ENCODE measurements at places on chromosomes 4 and X. TPM values are rescaled to one million over a fixed set of nuclear protein-coding genes. Genes with fewer than 3 reads are reported as not detected.

DNA sequence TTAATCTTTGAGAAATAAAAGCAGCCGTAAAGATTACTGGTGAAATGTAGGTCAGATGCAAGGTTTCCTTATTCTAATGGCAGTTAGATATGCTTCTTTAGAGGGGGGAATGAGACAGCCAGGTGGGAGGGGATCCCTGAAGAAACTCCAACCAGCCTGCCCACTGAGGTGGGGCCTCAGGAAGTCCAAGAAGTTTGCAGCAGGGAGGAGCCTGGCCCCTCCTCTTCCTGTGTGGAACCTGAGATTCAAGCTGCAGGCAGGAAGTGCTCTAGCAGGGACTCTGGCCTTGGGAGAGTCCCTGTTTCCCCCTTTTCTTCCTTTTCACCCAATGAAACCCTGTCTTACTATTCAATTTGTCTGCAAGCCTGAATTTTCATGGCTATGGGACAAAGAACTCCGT is 101.4 kb upstream of the SLITRK2 start:
- no peak for DNase-seq

- DNase-seq = no peak
Observed at GRCh38 chrX:18906286-18906685, 77.6 kb downstream of the PHKA2 start.

GRCh38 chr4:16077786-16078185 is 6.0 kb downstream of the PROM1 start:
- DNase-seq = no peak

DNA sequence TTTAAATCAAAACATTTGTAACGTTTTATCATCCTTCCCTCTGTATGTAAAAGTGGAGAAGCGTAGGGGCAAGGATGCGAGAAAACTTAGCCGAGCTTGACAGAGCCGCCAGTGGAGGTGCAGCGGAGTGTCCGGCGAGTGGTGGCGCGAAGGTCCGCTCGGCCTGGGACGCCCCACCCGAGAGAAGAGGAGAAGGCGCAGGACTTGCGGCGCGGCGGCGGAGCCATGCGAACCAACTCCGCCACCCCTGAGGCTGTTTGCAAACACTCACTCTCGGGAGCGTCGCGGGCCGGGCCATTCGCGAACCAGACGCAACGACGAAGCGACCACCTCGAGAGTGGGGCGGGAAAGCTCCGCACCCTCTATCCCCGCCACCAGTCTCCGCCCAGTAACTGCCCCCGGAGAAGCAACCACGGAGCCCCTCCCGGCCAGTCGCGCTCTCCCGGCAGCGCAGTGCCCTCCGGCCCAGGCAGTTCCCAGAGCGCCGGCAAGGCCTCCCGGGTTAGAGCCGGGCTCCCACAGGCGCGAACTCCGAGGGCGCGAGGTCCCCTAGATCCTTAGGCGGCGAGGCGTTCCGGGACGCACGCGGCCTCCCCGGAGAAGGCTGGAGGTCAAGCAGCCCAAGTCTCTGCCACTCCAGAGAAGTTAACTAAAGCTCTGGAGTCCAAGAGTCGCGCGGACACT is 2.3 kb upstream of the MAB21L2 start:
- DNase-seq = no peak

- DNase-seq = no peak
Observed at GRCh38 chr4:8015512-8015911, 75.9 kb upstream of the AFAP1 start.

DNA sequence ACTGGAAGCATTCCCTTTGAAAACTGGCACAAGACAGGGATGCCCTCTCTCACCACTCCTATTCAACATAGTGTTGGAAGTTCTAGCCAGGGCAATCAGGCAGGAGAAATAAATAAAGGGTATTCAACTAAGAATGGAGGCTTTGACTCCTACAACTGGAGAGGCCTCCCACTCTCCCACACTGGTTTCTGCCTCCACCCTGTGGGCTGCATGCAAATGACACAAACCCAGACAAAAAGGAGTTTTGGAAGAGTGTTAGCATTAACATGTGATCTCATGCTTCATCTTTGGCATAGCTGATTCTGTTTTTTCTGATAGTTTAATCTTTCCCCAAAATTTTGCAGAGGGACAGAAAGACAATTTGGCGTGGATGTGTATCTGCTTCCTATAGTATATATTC is 80.8 kb upstream of the IQCM start:
- no peak for DNase-seq

DNA sequence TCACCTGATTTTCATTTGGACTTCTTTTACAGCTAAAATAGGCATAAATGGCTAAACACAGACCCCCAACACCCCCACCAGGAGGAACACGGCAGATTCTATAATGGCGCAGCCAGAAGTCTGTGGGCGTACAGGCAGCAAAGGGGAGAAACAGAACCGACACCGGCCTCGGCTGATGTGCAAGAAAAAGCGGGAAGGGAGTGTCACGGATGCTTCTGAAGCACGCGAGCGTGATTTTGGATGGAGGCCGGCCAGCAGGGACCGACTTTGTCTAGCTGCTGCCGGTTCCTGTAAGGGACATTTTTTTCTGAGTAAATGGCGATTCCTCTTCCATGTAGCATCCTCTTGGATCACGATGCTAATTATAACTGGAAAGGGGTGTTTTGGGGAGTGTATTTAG is 24.9 kb upstream of the ETNPPL start:
- no peak for DNase-seq

DNA sequence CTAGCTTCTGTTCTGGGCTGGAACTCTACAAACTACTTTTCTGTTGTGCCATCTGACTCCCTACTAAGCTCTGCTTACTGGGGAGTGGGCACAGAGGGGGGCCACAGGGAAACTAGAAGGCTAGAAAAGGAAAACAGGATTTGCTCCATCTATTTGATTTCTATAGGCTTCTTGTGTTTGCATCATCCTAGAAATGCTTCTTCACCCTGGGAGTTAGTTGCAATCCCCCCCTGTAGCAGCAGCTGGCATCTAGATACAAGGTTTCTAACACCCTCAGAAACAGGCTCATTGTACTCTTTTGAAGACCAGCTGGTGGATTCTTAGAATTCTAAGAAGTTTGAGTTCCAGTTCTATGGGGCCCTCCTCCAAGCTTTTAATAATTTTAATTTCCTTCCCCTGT is 213.4 kb downstream of the TMA16 start:
- no peak for DNase-seq

DNA sequence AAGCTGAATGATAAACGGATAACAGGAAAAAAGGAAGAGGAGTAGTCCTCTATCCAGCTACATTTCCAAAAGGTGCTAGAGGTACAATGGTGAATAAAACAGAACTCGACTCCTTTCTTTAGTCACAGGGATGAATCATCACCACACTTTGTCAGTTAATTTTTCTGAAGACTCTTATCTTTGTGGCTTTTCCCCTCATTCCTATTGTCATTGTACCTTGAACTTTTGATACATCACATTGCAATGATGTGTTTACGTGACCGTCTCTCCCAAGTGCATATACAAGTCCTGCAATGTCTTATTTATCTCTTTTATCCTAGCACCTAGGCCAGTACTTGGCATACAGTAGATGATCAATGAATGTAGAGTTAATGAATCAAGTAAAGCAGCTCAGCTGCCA is 134.7 kb downstream of the LHFPL1 start:
- no peak for DNase-seq

- DNase-seq = no peak
Observed at GRCh38 chr4:113406723-113407016, 354.9 kb downstream of the CAMK2D start.

GRCh38 chr4:186726426-186727168 is 2.9 kb upstream of the FAT1 start:
- no peak for DNase-seq

DNA sequence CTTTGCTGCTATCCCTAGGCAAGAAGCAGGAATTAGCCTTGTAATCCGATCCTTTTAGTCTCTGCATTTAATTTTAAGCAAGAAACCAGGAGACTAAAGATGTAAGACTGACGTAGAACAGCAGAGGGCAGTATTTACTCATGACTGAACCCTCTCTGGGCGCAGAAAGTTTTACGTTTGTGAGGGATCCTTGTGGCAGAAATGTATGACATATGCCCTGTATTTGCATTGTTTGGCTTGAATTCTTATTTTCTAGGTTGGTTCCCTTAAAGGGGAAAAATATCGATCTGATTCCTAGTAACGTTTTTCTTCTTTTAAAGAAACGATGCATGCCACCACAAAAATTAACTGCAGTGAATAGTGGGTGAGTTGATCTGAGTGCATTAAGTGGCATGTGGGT is 1.3 kb upstream of the FAT4 start:
- DNase-seq = peak; percentile 19

DNA sequence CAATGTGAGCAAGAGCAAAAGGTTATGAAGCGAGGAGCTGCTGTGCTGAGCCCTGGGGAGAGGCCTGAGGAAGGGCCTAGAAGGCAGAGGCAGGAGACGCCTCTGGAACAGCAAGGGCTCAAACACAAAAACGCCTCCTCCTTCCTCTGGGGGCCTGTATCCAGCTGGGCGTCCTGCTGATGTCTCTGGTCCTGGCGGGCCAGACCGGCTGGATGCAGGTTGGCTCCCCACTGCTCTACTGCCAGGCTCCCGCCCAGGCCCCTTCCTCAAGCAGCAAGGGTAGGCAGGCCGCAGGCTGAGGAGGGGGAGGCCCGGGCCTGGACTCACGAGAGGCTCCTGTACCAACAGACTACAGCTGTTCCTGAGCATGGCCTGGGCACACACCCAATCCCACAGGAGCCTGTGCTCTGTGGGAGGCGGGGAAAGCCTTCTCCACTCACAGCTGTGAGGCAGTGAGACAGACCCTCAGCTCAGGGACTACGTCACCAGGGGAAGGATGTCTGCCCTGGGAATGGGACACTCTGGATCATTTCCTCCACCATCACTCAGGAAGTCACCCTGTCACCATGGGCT is 2.3 kb downstream of the HAUS7 start:
- DNase-seq = no peak

DNA sequence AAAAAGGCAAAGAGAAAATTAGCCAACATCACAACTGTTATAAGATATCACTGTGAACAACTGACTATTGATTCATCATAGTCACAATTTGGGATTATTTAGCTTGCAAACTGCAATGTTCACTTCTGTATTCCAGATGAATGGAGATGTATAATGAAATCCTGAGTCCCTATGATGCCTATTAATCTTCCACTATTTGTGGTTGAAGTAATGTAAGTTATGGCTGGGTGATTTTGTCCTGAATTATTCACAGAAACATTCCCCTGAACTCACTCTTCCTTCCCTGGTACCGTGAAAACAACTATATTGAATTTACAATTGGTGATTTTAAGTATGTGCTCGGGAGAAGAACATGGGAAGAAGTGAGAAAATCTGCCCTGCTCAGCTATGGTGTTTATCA is 50.8 kb upstream of the NPFFR2 start:
- no peak for DNase-seq

GRCh38 chrX:139299309-139299708 is 231.2 kb upstream of the F9 start:
- no peak for DNase-seq

DNA sequence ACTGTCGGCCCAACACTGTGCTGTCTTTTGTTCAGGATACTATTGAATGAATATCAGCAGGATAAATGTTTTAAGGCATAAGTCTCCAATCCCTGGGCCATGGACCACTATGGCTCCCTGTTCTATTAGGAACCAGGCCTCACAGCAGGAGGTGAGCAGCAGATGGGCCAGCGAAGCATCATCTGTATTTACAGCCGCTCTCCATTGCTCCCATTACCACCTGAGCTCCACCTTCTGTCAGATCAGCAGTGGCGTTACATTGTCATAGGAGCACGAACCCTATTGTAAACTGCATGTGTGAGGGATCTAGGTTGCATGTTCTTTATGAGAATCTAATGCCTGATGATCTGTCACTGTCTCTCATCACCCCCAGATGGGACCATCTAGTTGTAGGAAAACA is 3.7 kb upstream of the APLN start:
- no peak for DNase-seq

- DNase-seq = no peak
Observed at GRCh38 chr4:74278490-74278889, 29.8 kb upstream of the EPGN start.

DNA sequence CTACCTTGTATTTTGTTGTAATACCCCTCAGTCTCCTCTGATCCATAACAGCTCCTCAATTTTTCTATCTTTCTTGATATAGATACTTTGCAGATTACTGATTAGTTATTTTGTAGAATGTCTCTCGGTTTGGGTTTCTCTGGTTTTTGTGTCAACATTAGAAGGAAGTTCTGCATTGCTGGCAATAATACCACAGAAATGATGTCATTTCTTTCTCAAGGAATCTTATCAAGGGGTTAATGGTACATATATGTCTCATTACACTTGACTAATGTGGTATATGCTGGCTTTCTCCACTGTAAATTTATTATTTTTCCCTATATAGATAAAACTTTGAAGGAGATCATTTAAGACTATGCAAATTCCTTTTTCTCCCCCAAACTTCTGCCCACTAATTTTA is 183.6 kb upstream of the DKK2 start:
- DNase-seq = no peak

- DNase-seq = no peak
Observed at GRCh38 chr4:181477591-181477990, 765.6 kb upstream of the TENM3 start.

GRCh38 chrX:148867596-148867995 is 367.2 kb downstream of the AFF2 start:
- no peak for DNase-seq

INPP4B gene
- polyA plus RNA-seq = 52.6 TPM

TCEAL5 gene
- polyA plus RNA-seq = not detected

DCAF4L1 gene
- not detected for polyA plus RNA-seq

HS3ST1 gene
- polyA plus RNA-seq = not detected

KCTD8 gene
- not detected for polyA plus RNA-seq

SPANXD gene
- not detected for polyA plus RNA-seq

DOK7 gene
- polyA plus RNA-seq = not detected

CTAG1B gene
- not detected for polyA plus RNA-seq

FATE1 gene
- polyA plus RNA-seq = not detected

DGKQ gene
- polyA plus RNA-seq = 26.2 TPM

TLR1 gene
- polyA plus RNA-seq = 9.8 TPM

GNRHR gene
- not detected for polyA plus RNA-seq

DTHD1 gene
- polyA plus RNA-seq = 5.9 TPM

Data from CD8-positive, alpha-beta memory T cell (primary cell).